ENCODE measurements at places on chromosomes 7 and 10.

DNA sequence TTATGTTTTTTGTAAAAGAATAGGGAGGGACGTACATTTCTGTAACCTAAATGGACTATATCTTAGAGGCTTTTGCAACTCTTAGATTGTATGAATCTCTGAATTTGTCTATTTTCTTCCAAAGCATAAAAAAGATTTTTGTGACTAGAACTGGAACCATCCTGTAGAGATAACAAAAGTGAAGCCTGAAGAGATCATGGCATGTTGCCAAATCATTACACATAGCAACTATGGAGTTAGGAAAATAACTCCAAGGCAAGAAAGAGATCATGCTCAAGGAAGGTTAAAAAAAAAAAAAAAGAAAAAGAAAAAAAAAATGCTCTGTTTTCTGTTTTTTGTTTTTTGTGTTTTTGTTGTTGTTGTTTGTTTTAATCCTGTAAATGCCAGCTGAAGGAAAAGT, 567.7 kb upstream of the ZWINT start:
- DNase-seq: no peak

DNA sequence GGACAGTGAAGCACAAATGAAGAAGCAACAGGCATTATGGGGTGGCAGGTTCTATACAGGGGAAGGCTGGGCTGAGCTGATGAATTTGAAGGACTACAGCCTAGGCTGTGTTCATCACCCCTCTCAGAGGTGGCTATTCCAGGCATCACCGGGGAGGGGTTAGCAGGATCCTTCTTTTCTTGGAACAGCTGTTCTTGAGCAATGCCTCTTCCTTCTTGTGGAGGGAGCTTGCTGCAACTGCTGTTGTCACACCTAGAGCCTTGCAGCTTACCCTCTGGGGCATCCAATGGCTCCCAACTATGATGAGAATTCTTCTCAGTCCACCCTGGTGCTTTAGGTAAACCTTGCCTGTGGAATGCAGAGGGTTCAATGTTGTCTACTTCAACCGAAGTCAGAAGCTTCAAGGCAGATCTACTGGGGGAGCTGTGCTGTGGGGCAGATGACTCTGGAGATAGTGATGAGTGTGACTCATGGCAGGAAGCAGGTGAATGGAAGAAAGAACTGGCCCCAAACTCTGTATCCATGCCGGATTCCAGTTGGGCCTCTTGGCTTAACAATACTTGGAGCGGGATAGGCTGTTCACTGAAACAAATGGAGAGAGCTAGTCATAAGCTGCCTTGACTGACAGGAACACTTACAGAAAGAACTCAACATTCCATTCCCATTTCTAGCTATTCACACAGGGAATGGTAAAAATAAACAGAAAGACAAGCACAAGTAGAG, 21.5 kb upstream of the PPP3CB start:
- no peak for DNase-seq

- DNase-seq: no peak
Observed at GRCh38 chr10:120825878-120826769, 25.0 kb upstream of the WDR11 start.

- no peak for DNase-seq
Observed at GRCh38 chr10:132469197-132469884, 68.2 kb upstream of the INPP5A start.

DNA sequence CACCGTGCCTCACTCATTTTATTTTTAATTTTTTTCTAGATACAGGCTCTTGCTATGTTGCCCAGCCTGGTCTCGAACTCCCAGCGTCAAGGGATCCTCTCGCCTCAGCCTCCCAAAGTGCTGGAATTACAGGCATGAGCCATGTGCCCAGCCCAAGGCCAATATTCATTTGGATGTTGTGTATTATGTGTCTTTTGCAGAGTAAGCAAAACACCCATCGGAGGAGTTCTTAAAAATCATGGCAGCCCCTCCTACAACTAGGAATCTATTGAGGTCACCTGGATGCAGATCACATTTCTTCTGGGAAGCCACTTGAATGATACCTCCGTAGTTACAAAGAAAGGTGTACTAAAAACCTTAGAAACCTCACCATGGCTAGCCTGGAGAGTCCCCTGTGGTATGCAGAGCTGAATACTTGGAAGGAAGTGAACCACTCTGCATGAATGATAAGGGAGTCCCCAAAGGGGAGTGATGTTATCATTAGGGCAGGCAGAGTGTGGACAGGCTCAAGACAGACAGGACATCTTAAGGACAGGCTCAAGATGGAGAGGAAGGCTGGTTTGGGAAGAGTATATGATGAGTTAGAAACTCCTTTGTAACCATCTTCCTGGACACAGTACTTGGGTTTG, 185.7 kb downstream of the TAX1BP1 start:
- no peak for DNase-seq

GRCh38 chr10:72097448-72098300, 9.3 kb upstream of the SPOCK2 start:
- no peak for DNase-seq

DNA sequence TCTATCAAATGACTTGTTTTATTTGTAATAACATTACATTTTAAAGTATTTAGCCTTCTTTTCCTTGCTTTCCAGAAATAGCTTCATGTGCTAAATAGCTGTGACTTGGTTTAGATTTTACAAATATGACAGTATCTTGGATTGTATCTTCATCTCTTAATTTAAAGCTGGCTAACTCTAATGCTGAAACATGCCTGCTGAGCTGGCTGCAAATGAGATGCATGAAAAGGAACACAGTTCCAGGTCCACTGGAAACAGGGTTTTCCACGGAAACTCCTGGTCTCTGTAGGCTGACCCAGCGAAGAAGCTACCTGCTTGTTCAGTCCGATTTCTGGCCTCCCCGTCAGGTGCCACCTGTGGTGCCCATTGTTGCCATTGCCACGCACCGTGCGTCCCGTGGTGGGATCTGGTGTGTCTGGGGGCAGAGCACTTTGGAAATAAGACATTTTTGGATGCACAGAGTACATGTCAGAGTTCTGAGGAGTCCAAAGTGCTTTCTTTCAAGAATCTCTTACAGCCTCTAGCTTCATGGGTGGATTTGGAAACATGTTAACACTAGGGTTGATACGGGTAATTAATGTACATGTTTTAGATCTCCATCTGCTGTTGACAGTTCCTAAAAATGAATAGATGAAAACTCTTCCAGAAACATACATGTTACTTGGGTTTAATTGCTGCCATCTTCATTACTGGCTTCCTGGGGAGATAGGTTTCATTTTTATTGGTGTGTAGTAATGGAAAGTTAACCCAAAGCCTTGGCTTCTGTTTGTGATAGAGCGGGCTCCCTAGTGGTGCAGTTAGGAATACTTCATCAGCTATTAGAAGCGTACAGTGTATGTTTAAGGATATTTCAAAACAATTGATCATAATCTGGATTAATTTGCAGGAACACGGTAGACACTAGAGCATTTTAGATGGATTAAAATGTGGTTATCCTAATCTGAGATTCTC, 45.0 kb downstream of the SHH start:
- no peak for DNase-seq

DNA sequence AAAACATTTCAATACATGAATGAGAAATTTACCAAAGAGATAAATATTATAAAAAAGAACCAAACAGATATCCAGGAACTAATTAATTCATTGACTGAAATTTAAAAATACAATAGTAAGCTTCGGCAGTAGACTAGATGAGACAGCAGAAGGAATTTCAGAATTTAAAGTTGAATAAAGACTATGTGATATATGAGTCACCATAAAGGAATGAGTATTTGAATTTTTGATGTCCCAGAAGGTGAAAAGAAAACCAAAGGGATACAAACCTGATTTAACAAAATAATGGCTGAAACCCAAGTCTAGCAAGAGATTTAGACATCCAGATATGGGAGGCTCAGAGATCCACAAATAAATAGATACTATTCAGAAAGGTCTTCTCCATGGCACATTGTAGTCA, 623.9 kb upstream of the FOXK1 start:
- DNase-seq: no peak

DNA sequence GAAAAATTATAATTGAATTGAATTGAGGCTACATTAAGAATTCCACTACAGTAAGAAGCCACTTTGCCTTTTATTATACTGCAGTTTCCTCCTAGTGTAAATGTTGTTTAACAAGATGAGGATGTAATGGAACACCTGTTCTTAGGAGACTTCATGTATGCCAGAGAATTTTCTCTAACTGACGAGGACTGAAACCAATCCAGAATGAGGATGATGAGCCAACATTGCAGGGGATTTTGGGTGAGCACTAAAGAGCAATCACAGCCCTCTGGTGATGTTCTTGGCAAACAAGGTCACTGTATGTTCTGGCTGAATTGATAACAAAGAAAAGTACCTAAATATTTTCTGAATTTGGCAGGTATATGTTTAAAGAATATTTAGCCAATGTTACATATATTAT, 60.9 kb downstream of the RELN start:
- DNase-seq: no peak

DNA sequence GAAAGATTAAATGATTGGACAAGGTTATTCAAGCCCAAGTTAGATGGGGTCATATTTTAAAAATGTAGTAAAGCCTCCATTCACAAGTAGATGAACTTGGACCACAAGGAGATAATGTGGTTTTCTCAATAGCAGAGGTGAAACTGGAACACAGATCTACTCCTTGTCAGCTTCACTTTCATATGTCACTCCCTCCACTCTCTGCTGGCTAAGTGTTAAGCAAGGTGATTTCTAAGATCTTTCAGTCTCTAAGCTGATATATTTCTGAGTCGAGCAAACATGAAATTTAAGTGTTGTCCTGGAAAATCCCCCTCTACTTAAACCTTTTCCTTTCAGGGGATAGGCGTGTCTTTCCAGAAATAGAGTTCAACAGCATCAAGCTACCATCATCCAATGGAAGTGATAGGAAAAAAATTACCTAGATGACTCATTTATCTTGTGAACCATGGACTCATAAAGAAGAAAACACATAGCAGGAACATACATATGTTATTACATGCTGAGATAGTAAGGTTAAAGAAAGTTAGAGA, 275.0 kb downstream of the PTEN start:
- no peak for DNase-seq

DNA sequence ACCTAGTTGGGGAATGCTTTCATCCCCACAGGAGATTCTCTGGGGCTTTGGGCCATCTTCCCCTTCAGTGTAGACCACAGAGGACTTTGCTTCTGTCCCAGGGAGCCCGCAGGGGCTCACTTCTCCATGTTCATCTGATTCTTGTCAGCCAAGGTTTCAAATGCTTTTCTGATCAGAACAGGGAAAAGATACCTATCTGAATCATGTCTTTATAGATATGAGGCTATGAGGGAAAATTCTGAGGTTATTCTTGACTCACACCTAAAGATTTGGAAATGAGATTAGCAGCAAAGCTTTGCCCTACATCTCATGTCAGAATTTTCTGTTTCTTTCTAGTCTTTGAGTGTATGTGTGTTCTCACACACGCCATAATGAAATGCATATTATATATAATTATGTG, 53.3 kb downstream of the FIGNL1 start:
- DNase-seq: no peak
